ENCODE measurements at places on chromosomes 11 and 22. TPM values are rescaled to one million over a fixed set of nuclear protein-coding genes. Genes with fewer than 3 reads are reported as not detected.

The SNX32 gene
- 5.5 TPM for total RNA-seq

The AASDHPPT gene
- total RNA-seq, result 76.6 TPM

The KCNQ1OT1 gene
- 20.8 TPM for total RNA-seq

The GANAB gene
- total RNA-seq, result 164 TPM

Measured in placental epithelial cell (primary cell).